ENCODE measurements at places on chromosomes 16 and 17. TPM values are rescaled to one million over a fixed set of nuclear protein-coding genes. Genes with fewer than 3 reads are reported as not detected.

The AXIN2 gene
- 4.8 TPM for total RNA-seq

- no peaks in the 10 kb centered on the region for H3K4me1 ChIP-seq
- H3K27me3 ChIP-seq = peaks cover 9% of the 10 kb centered on the region
- no peak overlapping the region for H3K4me3 ChIP-seq
- no peaks in the 10 kb centered on the region for H3K36me3 ChIP-seq
- H3K27ac ChIP-seq = no peak overlapping the region
- DNase-seq = no peak
These were observed 7.9 kb downstream of the FA2H start for GRCh38 chr16:74766729-74767128.

DNA sequence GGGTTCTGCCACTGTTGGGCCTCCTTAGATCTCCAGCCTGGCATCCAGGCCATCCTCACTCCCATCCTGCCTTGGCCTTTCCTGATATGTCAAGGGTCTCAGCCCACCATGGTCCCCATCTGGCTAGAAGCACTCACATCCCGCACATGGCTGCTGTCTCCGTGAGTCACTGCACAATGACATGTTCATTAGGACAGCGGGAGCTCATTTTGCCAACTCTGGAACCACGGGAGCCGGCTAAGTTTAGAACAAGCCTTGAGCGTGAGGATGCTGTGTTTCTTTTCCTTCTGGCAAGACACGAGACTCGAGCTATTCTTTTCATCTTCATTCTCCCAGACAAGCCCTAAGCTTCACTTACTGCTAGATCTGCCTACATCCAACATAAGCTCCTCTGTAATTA lies 65.7 kb upstream of the KSR1 start:
- no peaks in the 10 kb centered on the region for H3K36me3 ChIP-seq
- peaks cover 5% of the 10 kb centered on the region for H3K4me1 ChIP-seq
- no peak overlapping the region for H3K27ac ChIP-seq
- DNase-seq = no peak
- H3K4me3 ChIP-seq = no peak overlapping the region

GRCh38 chr16:66924527-66925321 lies 611 bp downstream of the RRAD start:
- H3K27me3 ChIP-seq = peaks cover 21% of the 10 kb centered on the region
- H3K4me1 ChIP-seq = peaks cover 25% of the 10 kb centered on the region
- no peaks in the 10 kb centered on the region for H3K36me3 ChIP-seq

- no peak overlapping the region for H3K27ac ChIP-seq
- H3K36me3 ChIP-seq = peaks cover 51% of the 10 kb centered on the region
- H3K27me3 ChIP-seq = no peaks in the 10 kb centered on the region
These were observed 10.5 kb upstream of the PRR35 start for GRCh38 chr16:549544-550263.

DNA sequence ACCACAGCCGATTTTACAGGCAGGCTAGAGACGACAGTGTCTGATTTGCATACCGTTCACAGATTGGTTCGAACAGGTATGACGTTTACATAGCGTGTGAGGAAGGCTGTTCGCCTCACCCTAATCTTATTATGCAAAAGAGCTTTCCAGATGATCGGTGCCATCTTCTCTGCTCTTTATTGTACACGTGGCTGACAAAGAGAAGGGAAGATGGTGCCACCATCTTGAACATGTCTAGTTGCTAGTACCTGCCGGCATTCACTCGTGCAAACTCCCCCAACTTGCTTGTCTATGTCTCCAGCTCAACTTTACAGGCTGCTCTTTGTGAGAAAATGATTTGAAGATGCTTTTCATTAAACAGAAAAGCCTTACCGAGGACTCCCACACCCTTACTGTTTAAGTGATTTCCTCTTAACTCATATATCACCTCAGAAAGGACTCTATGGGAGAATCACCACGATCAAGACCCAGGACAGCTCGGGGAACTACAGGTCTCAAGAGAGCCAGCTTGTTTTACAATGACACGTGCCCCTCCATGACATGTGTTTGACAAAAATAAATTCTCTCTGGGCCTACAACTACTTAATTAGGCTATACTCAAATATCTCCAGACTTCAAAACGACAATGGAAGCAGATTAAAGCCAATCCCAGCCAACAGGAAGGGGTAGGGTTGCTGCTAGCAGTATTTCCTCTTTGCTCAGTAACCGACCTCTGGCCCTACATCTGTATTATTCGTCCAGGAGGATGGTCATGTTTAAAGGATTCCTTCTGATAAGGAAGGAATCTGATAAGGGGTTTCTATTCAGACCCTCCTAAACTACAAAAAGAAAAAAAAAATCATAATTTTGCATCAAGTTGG lies 480.6 kb downstream of the TMEM114 start:
- H3K36me3 ChIP-seq = no peaks in the 10 kb centered on the region
- no peak for DNase-seq
- no peak overlapping the region for H3K4me3 ChIP-seq
- no peak overlapping the region for H3K27ac ChIP-seq

DNA sequence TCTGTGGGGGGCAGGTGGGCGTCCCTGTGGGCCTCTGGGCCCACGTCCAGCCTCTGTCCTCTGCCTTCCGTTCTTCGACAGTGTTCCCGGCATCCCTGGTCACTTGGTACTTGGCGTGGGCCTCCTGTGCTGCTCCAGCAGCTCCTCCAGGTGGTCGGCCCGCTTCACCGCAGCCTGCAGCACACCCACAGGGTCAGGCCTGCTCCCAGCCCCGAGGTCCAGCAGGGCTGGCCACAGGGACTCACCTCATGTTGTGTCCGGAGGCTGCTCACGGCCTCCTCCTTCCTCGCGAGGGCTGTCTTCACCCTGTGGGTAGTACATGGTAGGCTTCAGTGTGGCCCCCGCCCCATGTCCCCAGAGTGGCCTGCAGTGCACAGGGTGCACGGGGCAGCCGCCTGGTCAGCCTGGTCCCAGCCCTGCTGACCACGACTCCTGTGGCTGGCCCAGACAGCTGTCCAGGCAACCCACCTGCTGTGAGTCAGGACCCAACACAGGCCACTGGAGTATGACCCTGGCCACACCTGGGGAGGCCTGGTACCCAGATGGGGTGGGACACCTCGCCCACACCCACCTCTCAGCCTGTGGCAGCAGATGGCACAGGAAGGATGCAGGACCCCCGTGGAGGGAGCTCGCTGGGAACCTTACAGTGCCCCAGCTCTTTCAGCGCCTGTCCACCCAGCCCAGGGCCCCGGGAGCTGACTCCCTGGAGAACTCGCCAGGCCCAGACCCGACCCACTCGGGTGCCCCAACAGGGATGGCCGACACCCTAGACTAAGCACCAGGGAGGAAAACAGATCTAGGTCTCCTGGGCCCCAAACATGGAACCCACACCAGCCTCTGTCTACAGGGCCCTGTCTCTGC lies 23.9 kb upstream of the AATK start:
- no peak for DNase-seq
- no peak overlapping the region for H3K27ac ChIP-seq
- no peak overlapping the region for H3K4me3 ChIP-seq
- H3K4me1 ChIP-seq = no peaks in the 10 kb centered on the region
- peaks cover 47% of the 10 kb centered on the region for H3K36me3 ChIP-seq
- H3K27me3 ChIP-seq = peaks cover 7% of the 10 kb centered on the region

GRCh38 chr16:14325502-14326401 lies 254.6 kb downstream of the MRTFB start:
- H3K4me3 ChIP-seq = no peak overlapping the region
- no peak overlapping the region for H3K27ac ChIP-seq
- H3K27me3 ChIP-seq = no peaks in the 10 kb centered on the region
- H3K4me1 ChIP-seq = no peaks in the 10 kb centered on the region
- DNase-seq = no peak

DNA sequence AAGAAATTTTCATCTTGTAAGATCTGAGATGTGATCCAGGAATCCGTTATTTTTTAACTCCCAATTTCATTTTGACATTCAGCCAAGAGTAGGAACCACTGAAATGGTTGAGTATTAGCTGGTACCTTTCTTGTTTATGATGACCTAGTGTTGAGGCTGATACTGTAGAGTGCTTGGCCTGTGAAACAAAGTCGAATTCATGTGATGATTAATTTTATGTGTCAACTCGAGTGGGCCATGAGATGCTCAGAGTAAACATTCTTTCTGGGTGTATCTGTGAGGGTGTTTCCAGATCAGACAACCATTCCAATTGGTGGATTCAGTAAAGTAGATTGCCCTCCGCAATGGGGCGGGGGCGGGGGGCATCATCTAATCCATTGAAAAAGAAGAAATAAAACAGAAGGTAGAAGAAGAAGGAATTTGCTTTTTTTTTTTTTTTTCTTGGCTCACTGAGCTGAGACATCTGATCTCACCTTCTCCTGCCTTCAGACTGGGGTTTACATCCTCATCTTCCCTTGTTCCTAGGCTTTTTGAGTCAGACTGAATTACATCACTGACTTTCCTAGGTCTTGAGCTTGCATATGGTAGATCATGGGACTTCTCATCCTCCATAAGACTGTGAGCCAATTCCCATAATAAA lies 264.6 kb upstream of the KCNJ16 start:
- H3K4me3 ChIP-seq = no peak overlapping the region
- no peaks in the 10 kb centered on the region for H3K4me1 ChIP-seq
- no peaks in the 10 kb centered on the region for H3K27me3 ChIP-seq
- no peak overlapping the region for H3K27ac ChIP-seq
- H3K36me3 ChIP-seq = no peaks in the 10 kb centered on the region

DNA sequence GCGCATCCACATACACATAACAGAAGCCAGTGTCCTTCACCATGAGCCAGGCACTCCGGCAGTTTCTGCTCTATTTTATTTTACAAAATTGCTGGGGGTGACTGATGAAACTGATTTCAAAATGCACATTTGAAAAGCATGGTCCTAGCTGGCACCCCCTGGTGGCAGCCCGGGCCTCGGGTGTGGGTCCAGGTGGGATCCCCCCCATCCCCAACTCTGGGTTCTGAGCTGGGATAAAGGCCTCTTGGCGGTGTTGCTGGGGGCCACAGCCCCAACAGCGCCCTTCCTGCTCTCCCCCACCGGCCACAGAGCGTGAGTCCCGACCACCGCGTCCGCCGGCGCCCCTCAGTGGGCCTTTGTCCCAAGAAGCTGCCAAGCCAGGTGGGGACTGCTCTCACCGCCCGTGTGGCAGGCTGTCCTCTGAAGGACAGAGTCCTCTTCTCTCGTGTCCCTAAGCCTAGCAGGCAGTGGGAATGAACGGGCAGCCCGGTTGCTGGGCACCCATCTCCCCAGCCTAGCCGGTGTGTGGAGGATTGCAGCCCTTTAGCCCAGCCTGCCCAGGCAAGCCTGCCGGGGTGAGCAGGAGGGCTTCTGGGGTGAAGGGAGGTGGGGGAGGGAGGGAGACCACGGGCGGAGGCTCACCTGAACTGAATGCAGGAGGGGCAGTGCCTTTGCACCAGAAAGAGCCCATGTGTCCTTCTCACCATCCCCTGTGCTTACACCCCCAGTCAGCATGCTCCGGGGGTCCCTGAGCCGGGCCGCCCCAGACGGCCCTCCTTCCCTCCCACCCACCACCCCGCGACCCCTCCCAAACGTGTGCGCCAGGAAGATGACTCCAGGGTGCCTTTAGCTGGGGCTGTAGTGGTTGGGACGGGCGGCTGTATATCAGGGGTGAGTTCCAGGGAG lies 898 bp downstream of the SNAI3 start:
- no peaks in the 10 kb centered on the region for H3K36me3 ChIP-seq
- peaks cover 41% of the 10 kb centered on the region for H3K27me3 ChIP-seq
- peaks cover 21% of the 10 kb centered on the region for H3K4me1 ChIP-seq
- no peak overlapping the region for H3K27ac ChIP-seq
- H3K4me3 ChIP-seq = no peak overlapping the region

DNA sequence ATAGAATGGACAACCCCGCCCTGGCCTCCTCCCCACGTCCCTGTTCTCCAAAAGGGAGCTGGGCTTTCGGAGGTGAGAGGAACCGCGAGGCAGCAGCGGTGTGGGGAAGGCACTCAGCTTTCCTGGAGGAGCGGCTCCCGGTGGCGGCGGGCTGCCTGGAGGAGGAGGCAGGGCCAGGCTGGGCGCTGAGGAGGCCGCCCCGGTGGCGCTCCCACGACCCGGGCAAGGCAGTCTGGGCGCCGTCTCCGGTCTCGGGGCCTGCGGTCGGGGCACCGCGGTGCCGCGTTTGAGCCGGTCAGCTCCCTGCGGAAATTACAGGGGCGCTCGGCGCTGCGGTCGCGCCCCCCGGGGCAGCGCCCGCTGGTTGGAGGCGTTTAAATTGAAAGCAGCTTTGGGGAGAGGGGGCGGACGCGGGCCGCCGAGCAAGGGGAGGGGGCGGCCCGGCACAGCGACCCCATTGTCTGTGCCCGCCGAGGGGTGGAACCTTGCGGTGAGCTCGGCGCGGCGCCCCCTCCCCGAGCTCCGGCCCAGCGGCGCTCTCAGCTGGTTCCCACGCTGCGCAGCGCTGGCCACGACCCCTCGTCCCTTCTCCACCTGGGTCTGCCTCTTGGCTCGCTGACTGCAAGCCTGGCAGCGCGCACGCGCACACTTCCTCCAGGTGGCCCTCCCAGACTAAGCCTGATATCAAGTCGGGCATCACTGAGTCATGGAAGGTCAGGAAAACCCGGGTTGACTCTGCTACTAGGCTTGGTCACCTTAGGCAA lies 58.7 kb upstream of the DLX4 start:
- no peaks in the 10 kb centered on the region for H3K36me3 ChIP-seq
- H3K4me3 ChIP-seq = no peak overlapping the region
- H3K27me3 ChIP-seq = peaks cover 77% of the 10 kb centered on the region
- no peak for DNase-seq

GRCh38 chr17:74446551-74447500 lies 14.9 kb downstream of the GPRC5C start:
- no peaks in the 10 kb centered on the region for H3K27me3 ChIP-seq
- H3K27ac ChIP-seq = no peak overlapping the region
- no peak for DNase-seq
